ENCODE measurements at places on chromosomes 12 and 14.

- peak; percentile 42 for DNase-seq
Measured at GRCh38 chr12:22100958-22101748, 55.1 kb downstream of the CMAS start.

GRCh38 chr12:111337371-111337770 lies 31.5 kb downstream of the PHETA1 start:
- no peak for DNase-seq

GRCh38 chr14:65933400-65934069 lies 521.0 kb downstream of the FUT8 start:
- no peak for DNase-seq

DNA sequence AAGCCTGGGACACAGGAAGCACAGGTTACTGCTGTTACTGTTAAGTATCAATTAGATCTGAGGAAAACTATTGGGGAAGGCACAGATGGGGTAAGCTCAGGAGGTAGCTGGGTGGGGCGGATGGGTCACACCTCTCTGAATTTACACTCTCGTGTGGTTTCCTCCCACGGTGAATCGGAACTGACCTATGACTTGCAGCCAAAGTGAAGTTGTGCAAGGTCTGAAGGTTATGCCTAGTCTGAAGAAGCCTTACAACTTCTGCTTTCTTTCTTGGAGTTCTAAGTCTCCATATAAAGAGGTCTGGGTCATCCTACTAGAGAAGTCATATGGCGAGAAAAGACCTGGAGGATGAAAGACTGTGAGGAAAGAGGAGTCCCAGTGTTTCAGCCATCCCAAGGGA lies 25.6 kb upstream of the GPATCH2L start:
- DNase-seq: no peak

GRCh38 chr14:51302295-51303030 lies 62.4 kb downstream of the TMX1 start:
- DNase-seq: no peak

Measured in CD4-positive, alpha-beta T cell treated with Interleukin-15 for 1 hour (primary cell).